NCI-H1105 treated with DMSO at 0.1 percent for 48 hours (cell line): ENCODE measurements at places on chromosomes 3 and 15.

GRCh38 chr3:33904730-33905129, 106.3 kb downstream of the PDCD6IP start:
- DNase-seq = no peak

DNA sequence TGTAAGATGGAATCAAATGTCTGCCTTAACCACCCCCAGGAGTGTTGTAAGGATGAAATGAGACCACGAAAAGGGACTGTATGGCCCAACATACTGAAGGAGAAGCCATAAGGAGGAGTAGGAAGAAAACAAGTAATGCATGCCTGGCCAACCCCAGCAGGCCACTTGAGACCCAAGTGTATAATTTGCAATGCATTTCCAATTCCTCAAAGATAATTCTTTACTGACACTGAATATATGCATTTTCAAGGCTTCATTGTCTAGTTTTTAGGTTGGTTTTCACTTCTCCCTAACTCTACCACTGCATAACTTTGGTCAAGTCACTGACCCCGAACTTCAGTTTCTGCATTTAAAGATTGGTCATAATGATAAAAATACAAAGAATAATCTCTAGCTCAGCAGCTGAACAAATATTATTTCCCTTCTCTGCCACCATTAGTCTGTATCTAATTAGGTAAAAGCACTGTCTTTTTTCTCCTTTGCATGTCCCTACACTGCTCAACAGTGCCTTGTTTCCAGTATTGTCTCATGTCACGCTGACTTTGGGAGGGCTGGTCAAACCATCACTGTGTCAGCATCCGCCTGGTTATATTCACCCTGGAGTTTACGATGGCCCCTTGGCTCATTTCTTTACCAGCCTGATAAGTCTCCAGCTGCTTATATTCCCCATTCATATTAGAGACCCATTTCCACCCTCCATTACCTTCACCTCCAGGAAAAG, 378.6 kb downstream of the NTRK3 start:
- DNase-seq = no peak

- DNase-seq = no peak
Observed at GRCh38 chr15:33492434-33493052, 181.8 kb downstream of the RYR3 start.

- no peak for DNase-seq
Observed at GRCh38 chr3:136414476-136414875, 164.3 kb downstream of the PCCB start.

DNA sequence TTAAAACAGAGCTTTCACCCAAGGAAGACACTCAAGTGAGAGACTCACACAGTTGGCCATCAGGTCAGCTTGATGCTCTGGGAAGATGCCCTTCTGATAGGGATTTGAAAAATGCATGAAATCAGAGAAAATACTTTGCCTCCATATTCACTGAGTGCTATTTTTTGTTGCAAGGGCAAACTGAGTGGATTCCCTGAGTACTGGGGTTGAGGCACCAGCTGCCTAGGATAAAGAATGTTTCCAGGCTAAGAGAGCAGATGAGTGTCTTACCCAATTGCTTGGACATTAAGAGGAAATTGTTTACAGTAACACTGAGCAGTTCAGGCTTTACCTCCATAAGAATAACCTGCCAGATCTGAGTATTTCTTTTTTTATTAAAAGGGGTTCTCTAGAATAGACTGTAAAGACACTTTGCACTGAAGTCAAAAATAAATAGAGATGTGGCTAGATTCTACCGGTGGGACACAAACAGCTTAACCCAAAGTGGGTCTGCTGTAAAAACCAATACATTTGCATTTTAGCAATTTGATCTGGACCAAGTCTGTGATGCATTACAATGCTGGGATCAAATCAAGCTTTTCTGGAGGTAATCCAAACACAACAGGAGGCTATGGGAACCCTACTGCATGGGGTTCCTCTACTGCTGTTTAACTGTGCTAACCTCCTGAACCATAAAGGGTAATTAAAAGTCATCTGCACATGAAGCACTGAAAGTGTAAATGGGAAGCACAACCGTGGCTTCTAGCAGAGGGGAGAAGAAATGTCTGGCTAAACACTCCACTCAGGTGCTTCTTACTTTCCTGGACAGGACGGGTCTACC, 238.8 kb upstream of the WNT5A start:
- DNase-seq = no peak

GRCh38 chr15:80811781-80812315, 32.7 kb downstream of the CEMIP start:
- no peak for DNase-seq

DNA sequence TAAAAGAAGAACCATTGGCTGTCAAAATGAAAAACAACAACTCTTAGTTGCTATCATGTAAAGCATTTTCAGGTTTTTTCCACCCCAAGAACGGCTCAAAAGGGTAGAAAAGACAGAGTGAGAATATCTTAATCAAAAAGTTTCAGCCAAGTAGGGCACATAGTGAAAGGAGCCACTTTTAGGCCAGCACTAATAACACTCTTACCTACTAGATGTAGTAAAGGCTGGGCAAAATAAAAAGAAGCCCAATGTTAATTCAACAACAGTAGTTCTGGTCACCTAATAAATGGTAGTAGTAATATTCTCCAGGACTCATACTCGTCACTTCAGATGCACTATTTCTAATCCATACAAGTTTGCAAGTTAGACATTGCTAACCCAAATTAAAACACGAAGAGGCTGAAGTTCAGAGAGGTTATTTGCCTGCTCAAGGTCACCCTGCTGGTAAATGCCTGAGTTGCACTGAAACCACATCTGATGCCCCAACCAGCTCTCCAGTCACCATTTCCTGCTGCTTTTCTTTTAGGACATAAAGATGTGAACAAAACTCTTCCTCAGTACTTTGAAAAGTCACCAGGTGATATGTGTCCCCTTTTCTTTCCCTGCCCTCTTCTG, 7.5 kb downstream of the GOLIM4 start:
- DNase-seq = no peak

GRCh38 chr3:142894493-142894892, 5.6 kb upstream of the PCOLCE2 start:
- no peak for DNase-seq

DNA sequence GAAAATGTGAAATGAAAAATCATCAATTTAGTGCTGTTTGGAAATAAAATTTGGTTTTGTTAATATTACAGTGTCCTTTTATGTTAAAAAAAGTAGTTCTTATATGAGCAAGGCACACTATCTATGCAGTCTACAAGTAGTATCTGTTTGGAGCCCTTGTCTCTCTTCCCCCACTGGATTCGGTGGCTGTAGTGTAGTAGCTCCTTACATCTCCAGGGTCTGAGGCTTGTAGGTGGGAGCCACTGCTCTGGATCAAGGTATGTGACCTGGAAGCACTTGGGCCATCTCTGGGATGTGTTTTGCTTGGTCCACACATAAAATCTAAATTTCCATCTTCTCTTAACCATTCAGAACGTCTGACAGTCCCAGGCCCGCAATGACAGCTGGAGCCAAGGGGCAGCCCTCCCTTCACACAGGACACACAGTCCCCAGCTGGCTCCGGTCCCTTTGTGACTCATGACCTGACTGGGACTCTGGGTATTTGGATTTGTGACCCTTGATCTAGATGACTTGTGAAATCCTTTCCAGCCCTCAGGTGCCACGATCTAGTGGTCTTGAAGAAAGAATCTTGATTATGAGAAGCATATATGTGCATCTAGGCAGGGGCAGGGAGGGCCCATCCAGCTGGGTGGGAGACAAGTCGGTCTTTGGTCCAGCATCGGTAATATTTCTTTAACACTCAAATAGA, 80.0 kb downstream of the USP13 start:
- no peak for DNase-seq

DNA sequence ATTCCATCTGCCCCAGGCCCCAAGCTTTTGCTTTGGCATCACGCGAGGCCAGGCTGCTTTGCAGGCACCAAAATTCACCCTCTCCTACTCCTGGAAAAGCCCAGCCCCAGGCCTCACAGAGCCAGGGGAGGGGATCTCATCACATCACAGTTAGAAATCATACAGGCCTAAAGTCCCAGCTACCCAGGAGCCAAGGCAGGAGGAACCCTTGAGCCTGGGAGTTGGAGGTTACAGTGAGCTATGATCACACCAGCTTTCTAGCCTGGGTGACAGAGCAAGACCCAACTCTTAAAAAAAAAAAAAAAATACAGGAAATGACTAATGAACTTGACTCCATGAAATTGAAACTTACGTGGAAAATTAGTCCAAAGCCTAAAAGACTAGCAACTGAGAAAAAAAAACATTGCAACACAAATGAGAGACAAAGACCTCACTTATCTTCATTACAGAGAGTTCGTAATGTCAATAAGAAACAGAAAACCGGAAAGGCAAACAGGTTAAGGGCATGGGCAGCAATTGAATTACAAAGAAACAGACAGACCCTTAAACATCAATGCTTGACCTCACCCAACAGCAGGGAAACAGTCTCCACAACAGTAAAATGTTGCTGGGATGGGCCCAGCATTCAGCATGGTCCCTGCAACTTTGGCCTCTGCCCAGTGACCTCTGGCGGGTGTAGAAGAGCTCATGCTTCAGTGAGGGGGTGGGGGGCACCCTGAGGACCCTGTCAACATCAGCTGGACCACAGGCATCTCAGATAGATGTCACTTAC, 151.5 kb downstream of the LRRK1 start:
- no peak for DNase-seq

DNA sequence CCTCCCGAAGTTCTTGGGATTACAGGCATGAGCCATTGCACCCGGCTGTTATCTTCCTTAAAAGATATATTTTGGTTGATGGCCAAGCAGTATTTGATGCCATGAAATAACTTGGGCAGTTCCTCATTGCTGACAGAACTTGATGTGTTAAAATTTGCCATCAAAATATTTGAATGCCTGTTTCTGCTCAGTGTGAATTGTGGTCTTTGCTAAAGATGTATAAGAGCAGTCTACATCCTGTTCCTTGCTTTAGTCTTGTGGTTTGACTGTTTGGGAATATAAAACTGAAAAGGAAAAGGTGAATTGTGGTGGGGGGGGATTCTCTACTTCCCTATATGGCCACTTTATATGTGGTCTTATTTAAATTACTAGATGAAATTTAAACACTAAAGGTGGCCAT, 14.0 kb downstream of the TRIM71 start:
- DNase-seq = no peak
